Prostate gland (tissue), 2 donors: ENCODE measurements at places on chromosomes 1 and 21. TPM values are rescaled to one million over a fixed set of nuclear protein-coding genes. Genes with fewer than 3 reads are reported as not detected.

DNA sequence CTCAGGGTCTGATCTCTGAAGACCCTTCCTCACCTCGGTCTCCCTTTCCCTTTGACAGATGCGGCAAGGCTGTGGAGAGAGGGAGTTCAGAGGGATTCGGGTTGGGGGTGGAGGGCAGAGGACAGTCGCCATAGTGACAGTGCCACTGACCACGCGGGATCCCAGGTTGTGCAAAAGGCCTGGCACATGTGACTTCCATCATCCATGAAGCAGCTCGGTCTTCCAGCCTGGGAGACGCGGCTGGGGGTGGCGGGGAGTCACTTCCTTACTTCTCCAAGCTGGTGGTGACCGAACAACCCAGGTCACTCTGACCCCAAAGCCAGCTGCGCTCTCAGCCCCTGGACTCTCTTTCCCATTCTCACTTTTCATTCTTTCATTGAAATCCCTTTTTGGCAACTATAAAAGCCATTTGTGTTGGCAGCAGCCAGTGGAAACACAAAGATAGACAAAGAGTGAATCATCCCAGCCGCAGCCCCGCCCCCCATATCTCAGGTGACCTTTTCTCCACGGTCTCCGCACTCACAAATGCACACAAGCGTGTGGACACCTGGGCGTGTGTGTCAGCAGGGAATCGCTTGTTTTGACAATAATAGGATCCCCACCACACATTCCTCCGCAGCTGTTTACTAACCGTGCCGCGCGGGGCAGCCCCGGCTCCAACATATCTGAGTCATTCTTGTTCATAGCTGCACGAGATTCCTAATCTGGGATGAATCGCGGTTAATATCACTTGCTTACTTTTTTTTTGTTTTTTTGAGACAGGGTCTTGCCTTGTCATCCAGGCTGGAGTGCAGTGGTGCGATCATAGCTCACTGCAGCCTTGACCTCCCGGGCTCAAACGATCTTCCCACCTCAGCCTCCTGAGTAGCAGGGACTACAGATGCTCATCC, 68.3 kb downstream of the DHRS3 start:
- peak; percentile 83 for DNase-seq

GRCh38 chr1:193593147-193593885, 406.9 kb upstream of the B3GALT2 start:
- no peak for DNase-seq

GRCh38 chr1:205500240-205501233, 3.9 kb upstream of the CDK18 start:
- DNase-seq = no peak

DNA sequence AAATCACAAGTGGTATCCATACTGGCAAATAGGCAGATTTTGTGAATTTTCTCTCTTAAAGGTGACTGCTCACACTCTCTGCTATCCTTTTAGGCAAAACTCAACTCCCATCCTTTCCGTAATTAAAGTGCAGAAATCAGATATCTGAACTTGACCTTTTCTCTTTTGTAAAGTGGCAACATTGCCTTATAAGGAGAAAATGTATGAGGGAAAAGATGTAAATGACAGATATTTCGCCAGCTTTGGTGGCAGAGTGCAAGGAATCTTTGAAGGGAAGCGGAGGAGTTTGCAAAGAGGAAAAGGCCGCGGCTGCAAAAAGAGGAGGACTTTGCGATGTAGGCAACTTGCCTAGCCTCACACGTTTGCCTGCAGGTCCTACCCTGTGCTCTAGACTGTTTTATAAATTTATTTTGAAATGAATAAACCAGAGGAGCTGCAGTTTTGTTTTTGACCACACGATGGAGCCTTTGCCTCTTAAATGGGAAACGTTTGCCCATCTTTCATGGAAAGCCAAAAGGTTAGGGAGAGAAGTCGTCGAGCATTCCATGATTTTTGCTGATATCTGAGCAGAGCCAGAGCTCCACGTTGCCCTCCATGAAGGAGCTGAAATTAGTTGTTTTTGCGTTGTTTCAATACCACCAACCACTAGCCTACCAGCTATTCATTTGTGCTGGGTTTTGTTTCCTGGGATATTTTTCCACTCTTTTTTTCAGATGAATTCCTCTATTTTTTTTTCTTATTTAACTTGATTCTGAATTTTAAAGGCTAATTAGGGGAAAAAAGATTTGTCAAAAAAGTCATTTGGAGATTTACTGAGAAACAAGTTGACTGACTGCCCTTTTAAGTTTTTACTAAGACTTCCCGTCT, 242.3 kb downstream of the LMX1A start:
- peak; percentile 26 for DNase-seq

DNA sequence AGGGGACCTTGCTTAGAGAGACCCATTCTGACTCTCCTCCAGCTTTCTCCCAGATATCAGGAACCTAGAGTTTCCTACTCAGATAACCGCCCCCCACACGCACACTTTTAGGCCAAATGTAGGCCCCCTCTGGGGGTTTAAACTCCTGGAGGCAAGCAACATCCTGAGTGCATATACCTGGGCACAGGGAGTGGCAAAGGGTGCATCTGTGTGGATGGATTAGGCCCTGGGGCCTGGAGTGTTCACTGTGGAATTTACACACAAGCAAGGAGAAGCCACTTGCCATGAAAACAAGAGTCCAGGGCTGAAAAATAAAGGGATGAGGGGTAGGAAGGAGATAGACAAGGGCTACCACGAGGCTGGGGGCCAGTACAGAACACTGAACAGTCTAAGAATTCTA, 343.1 kb downstream of the NTNG1 start:
- DNase-seq = no peak

DNA sequence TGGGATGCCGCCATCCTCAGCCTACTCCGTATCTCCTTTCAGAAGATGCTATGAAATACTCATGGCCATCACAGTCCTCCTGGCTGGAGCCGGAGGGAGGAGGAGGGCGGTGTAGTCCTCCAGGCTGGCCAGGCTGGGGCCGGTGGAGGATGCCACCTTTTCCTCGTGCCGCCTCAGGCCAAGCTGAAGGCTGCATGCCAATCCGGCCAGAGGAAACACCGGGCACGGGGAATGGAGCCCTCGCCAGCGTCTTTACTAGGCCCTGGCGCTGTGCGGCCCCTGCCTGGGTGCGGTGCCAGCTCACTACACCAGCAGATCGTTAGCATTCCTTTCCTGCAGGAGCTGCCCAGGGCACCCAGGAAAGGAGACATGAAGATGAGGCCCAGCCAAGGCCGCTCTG, 70.1 kb downstream of the CASZ1 start:
- peak; percentile 88 for DNase-seq

DNA sequence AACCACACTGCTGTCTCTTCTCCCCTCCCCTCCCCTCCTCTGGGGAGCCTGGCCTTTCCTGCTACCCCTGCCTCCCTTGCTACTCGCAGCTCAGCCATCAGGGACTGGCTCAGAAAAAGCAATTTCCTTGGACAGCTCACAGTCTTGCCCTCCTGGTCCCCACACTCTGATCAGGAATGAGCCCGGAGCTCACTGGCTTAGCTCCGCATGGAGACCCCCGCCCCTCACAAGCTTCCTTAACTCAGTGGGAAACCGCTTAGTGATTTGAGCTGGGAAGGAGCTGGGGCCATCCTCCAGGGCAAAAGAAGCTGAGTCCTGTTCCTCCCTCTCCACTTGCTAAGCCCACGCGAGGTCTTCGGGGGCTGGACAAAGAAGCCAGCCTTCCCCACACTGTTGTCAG, 70.3 kb upstream of the ACTL8 start:
- no peak for DNase-seq

DNA sequence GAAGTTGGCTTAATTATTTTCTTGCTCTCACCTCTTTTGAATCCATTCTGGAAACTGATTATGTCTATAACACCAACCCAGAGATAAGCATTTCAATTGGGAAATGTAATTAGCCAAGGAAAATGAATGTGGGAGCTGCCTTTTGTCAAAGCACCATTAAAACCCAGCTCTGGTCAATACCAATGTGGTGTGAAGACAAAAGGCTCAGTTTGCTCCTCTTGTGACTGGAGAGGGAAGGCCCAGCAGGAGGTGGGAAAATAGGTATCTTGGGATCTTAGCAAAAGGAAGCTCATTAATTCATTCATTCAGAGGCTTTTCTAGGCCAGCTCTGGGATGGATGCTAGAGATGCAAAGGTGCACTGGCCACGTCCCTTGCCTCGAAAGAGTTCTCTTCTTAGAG, 75.0 kb upstream of the SELENON start:
- no peak for DNase-seq

DNA sequence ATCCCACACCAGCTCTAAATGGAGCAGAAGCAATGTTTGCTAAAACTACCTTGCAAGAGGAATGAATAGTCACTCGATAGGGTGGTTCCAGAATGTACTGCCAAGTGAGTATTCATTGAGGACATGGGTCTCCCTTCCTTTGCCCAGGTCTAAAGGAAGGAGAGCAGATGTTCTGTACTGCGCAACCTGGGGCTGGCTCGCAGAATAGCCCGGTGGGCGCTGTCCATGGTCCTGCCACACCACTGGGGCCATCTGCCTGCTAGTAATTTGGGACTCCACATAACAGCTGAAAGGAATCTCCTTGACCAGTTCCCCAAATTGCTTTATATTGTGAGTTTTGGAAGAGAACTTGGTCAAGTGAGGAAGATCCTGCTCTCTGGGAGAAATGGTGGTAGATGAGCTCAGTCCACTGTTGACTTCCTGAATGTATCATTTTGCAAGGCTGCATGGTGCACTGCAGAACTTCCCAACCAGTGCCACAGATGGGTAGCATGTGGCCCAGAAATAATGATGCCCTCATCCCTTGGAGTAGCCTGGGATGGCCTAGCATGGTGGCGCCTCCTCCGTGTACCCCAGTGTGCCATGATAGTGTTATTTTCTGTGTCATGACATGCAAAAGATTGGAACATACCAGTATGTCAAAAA, 5.7 kb downstream of the SLC6A17 start:
- DNase-seq = peak; percentile 40

DNA sequence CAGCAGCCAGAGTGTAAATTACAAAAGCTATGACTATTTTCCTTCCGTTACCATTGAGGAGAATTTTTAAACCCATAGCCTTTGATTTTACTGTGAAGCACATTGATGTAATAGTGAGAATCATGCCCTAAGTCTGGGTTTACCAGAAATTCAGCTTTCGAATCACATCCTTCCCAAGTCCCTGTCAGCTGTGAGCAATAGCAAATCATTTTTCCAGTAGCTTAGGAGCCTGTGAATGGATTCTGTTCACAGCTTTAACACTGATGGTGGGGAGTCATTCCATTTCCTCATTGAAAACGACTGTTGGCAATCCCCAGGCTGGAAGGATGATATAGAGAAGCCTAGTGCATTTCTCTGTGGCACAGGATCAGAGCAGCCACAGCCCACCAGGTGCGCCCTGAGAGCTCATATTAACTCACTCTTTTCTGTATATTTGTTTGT, 82.2 kb upstream of the C1orf105 start:
- DNase-seq = no peak

DNA sequence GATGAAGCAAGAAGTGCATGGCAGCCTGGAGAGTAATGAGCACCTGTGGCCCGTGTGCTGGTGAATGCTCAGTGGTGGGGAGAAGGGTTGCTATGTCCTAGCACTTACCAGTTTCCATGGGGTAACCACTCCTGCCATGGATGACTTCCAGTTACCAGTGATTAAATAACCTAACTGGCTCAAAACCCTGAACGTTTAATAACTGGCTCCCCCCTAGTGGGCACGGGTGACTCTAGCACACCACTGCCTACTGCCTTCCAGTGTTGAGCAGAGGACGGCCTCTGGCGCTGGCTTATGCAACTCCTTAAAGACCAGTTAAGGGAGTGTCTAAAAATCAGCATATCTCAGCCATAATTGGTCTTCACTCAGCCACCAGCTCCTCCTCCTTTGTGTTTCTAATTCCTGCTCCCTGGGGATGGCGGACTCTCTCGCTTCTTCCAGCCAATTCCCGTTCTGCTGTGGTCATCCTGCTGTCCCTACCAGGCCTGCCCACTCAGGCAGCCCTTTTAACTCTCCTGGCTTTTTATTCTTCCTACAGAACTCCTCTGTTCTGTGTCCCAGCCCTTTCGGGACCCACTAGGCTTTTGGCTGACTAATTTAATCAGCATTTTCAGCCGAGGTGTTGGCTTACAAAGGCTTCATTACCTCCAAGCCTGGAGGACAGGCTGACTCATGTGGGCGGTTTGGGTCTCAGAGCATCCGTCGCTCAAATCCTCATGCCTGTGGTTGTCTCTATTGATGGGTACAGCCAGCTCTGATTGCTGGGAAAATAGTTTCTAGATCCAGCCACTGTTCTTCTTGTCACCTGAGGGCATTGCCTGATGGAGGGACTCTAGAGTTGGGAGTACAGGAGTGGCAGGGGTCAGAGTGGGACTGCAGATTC, 332.4 kb downstream of the CAMTA1 start:
- no peak for DNase-seq

DNA sequence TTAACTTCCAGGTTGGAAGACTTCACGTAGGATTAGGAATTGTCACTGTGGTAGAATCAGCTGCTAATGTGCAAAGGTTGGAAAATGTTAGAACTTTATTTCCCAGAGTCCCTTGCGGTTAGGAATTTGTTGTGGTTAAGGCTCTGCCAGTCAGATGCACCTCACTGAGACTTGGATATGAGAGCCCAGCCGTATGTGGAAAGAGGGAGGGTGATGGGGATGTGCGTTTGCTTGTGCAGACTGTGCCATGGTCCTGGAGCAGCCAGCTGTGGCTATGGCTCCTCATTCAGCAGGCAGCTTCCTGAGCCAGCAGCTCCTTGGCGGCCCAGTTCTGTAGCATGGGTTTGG, 12.5 kb downstream of the S100A10 start:
- DNase-seq = no peak

- DNase-seq = no peak
Measured at GRCh38 chr1:183363972-183364371, 54.2 kb downstream of the NMNAT2 start.

DNA sequence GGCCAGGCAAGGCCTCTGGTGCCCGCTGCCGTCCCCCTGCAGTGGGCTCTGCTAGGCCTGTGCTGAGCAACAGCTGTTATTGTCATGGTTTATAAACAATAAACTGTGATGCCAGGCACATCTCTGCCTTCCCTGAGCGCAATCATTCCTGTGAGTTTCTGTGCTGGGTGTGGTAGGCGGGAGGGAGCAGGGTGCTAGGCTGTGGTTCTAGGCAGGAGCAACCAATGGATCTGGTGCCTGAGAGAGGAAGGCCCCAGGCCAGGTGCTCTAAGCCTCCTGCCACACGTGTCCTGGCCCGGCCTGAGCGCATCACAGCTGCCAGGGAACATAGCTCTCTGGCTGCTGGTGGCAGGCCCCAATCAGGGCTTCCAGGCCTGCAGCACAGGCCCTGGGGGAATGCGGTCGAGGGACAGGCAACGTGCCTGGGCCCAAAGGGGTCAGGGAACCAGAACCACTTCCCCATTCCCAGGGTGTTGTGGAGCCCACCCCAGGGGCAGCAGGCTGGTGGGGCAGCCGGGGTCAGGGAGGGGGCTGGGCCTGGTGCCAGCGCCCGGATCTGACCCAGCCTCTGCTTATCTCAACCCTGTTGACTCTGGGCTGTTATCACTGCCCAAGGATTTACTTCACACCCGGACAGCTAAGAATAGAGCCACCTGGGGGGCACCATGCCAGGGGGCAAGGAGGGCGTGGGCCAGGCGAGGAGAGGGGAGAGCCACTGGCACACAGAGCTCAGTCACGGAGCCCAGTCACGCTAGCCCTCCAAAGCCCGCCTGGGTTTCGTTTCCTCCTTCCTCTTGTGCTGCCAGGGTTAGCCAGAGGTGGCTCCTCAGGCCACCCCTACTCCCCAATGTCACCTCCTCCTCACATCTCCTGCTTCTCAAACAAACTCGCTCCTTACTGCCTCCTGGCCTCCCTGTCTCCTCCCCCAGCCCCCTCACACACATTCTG, 11.5 kb downstream of the TRIM46 start:
- DNase-seq = no peak

PRELP gene
- 17.9 TPM for total RNA-seq

RGSL1 gene
- 1.2 TPM for total RNA-seq

CA14 gene
- 0.36 TPM for total RNA-seq

CLDN14 gene
- total RNA-seq = not detected

PDPN gene
- total RNA-seq = 19.5 TPM

LYPD8 gene
- not detected for total RNA-seq

FMN2 gene
- total RNA-seq = 4.8 TPM

ZNF593 gene
- 50.7 TPM for total RNA-seq
